Activated T-cell treated with anti-CD3 and anti-CD28 coated beads for 1 hour (primary cell): ENCODE measurements at places on chromosomes 11 and 22.

GRCh38 chr11:117668321-117668751, 128.7 kb downstream of the DSCAML1 start:
- DNase-seq = no peak

GRCh38 chr11:18669219-18669596, 29.4 kb upstream of the TMEM86A start:
- no peak for DNase-seq

DNA sequence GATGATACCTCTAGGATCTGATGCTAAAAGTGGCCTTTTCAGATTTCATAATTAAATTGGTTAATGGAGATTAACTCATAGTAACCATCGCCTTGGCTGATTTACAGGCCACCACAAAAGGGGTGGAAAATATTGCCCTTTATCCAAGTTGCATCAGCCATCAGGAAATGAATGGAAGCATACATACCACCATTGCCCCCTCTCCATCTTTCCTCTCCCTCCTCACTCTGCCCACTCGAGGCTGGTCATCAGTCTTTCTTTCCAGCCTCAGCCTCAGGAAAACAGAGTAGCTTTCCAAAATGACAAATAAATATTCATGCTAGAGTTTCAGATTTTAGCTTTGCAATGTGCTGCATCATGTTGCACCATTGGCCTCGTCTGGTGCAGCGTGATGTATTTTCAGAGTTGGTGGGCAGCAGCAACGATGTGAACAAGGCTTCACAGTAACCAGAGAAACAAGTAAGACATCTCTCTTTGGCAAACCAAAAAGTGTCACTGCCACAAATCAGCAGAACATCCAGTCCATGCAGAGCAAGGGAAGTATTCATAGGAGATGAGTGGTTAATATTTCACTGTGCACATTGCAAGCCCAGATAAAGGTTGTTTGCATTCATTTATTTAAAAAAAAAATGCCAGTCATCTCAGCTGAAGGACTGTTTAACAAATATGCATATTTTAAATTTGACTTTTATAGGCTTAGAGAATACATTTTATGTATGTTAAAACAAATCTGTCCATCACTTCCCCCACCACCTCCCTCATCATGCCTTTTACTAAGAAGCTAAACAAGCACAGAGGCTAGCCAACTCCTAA, 136.7 kb upstream of the FAT3 start:
- DNase-seq = no peak

- DNase-seq = no peak
Measured at GRCh38 chr11:102824556-102824955, 18.9 kb downstream of the MMP3 start.

DNA sequence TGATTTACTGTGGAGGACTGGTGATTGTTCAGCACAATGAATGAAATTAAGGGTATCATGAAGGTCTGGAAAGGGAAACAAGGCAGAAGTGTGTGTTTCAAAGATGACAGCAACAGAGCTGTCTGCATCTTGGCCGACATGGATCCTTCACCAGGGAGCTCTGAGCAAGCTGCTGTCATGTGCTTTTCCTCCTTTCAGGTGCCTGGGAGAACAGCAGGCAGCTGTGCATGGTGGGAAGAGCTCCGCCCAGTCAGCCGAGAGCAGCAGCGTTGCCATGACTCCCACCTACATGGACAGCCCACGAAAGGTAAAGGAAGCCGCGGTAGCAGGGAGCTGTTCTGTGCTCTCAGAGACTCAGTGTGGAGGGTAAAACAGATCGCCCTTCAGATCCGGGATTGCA, 87.1 kb upstream of the YWHAH start:
- DNase-seq = no peak

GRCh38 chr11:2675540-2675939, 24.3 kb downstream of the KCNQ1OT1 start:
- no peak for DNase-seq

GRCh38 chr11:47415949-47416472, 7.6 kb downstream of the SLC39A13 start:
- DNase-seq = no peak

DNA sequence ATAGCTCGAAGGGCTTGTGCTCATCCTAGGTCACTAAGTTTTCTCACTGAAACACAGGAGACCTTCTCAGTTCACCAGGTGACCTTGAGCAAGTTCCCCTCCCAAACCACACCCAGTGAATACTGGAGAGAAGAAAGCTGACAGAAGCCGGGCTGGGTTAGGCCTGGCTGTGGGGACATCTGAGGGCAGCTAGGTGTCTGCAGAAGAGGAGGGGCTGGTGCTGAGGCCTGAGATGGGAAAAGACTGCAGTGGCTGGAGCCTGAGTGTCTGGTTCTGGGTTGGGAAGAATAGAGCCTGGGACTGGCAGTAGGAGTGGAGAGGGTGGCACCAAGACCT, 602 bp upstream of the INPP5J start:
- DNase-seq = no peak

GRCh38 chr11:68843052-68843561, 1.4 kb upstream of the CPT1A start:
- no peak for DNase-seq

DNA sequence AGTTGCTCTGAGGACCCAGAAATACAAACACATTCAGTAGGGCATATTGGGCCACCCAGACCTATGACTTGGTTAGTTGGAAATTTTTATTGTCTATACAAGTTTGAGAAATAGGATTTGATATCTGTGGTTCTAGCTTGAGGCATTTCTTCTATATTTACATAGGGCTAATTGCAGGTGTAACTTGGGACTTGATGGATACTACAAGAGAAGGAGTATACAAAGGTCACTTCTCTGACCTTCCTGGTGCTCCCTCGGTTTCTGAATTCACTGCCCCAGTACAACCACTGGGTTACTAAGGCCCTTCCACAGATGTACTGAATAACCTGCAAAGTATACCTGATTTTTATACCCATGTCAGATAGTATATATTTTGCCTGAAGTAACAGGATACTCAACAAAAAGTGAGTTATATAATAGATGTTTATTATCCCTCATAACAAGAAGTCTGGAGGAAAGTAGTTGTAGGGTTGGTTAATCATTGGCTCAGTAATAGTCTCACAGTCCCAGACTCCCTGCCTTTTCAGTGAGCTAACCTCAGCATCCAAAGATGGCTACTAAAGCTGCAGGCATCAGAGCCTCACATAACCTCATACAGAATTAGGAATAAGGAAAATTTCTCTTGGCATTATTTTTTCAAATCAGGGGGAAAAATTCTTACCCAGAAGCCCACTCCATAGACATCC, 8.8 kb upstream of the PGR start:
- no peak for DNase-seq

DNA sequence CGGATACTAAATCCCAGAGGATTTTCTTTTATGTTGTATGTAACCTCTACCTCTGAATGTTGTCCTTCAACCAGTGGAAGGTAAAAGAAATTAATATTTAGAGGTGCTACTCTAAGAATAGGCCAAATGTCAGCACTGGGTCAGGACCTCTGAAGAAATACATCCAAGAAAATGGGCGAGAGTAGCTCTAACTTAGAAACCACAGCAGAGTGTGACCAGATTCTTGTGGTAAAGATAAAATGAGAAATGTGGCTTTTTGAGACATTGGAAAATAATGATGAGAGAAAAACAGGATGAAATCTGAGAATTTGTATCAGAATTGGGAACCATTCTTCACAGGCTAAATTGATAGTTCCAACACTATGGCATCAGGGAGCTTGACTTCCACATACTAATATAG, 63.5 kb downstream of the CSTPP1 start:
- DNase-seq = no peak

- DNase-seq = no peak
Measured at GRCh38 chr11:16365581-16366228, 9.4 kb upstream of the SOX6 start.

DNA sequence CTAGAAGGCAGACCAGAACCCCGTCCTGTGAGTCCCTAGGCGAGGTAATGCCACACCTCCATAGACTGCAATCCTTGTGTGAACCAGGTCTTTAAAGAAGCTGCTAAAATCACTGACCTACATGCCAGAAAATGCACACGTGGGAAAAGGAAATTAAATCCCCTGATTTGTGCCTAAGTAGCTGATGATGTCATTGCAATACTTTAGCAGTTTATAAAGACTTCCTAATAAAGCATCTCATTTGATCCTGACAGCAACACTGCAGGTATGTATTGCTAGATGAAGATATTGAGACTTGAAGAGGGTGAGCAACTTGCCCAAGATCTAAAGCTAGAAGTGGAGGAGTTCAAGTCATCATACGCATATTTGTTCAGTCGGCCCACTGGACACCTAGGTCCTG, 107.2 kb downstream of the RRAS2 start:
- DNase-seq = no peak

DNA sequence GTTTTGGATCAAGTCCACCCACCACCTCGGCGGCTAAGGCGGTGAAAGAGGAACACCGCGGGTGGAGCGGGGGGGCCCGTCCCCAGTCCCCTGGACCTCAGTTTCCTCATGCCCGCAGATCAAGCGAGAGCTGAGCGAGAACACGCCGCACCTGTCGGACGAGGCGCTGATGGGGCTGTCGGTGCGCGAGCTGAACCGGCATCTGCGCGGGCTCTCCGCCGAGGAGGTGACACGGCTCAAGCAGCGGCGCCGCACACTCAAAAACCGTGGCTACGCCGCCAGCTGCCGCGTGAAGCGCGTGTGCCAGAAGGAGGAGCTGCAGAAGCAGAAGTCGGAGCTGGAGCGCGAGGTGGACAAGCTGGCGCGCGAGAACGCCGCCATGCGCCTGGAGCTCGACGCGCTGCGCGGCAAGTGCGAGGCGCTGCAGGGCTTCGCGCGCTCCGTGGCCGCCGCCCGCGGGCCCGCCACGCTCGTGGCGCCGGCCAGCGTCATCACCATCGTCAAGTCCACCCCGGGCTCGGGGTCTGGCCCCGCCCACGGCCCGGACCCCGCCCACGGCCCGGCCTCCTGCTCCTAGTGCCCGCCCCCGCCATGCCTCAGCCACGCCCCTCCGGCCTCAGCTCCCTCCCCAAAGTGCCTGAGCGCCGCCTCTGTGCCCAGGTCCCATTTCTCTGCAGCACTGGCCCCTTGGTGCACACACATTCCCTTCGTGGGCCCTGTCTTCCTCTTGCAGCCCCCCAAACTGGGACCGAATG, 12.7 kb downstream of the MAFF start:
- DNase-seq = peak; percentile 59

GRCh38 chr11:128890543-128891368, at the start of gene KCNJ5:
Gene KCNJ5, plus strand, starts transcription at chr11:128891356. Its CDS starts 19,918 bp downstream, at chr11:128911274.
- no peak for DNase-seq

DNA sequence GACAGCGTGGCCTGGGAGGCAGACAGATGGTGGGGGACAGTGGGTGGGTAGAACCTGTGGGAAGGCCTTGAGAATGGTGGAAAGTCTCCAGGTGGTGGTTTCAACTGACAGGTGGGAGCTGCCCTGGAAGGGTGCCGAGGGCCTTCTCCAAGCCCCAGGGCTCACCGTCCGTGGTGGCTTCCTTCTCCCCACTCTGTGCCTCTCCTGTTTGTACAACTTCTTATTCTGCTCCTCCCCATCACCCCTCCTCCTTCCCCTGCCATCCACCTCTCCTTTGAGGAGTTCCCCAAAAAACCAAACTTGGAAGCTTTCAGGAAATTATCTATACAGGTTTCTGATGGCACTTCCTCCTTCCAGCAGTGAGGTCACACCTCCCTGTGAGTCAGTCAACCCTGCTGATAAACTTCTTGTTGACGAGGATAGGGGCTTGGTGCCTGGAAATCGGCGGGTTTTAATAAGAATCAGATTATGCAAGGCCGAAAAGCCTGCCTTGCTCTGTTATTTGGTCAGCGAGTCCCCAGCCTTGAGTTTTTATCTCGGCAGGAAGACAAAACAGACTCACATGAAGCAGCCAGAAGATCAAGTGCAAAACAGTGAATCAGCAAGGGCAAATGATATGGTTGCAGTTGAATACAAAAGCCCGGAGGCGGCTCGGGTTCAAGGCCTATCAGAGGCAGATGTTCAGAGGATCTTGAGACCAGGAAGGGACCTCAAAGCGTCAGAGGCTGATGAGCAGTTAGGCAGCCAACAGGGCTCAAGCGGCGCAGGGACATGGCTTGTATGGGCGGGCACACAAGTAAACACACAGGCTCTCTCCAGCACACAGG, 9.5 kb upstream of the ST3GAL4 start:
- no peak for DNase-seq

DNA sequence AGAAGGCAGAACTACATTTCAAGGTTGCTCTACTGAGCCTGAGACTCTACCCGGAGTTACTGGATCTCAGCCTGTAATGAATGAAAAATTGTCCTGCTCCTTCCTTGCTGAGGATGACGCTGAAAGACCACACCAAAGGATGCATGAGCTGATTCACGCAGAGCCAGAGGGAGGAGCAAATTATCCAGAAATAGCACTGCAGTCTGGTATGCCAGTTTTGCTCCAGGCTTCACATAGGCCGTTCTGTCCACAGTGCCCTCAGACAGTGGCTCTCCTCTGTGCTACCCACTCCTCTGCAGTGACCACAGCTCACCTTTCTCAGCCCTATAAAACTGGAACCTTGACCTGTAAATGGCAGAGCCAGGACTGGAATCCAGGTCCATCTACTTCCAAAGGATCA, 79.3 kb upstream of the GALNT18 start:
- no peak for DNase-seq

- DNase-seq = no peak
Measured at GRCh38 chr11:116199182-116199581, 573.6 kb downstream of the BUD13 start.

DNA sequence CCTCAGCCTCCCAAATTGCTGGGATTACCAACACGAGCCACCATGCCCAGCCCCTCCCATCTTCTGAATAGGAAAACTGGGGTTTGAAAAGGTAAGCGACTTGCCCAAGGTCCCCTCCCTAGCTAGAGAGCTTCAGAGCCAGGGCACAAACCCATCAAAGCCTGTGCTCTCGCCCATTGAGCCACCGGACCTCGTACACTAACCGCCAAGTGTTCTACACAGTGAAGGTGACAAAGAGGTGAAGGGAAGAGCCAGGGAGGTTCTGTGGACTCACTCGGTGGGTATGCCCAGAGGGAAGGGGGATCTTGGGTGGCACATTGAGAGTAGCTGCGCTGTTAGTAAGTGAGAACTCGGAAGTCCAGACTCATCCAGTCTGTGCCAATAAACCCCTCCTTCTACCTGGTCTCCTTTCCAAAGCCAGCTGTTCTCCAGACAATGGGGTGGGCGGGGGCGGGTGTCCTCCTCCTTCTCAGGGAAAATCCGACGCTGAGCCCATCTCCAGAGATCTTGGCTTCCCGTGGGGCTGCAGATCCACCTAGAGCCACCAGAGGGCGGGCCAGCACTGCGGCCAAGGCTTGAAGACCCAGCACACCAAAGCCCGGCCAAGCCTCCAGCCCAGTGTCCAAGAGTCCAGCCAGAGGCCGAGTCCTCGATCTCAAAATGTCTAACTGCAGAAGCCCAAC, 3.2 kb upstream of the RTN4RL2 start:
- peak; percentile 62 for DNase-seq

GRCh38 chr22:48782811-48783511, 1044.7 kb downstream of the BRD1 start:
- DNase-seq = no peak

- no peak for DNase-seq
Measured at GRCh38 chr11:2464451-2465165, 19.8 kb downstream of the KCNQ1 start.

GRCh38 chr22:26276529-26277160, 107.4 kb downstream of the SEZ6L start:
- no peak for DNase-seq

DNA sequence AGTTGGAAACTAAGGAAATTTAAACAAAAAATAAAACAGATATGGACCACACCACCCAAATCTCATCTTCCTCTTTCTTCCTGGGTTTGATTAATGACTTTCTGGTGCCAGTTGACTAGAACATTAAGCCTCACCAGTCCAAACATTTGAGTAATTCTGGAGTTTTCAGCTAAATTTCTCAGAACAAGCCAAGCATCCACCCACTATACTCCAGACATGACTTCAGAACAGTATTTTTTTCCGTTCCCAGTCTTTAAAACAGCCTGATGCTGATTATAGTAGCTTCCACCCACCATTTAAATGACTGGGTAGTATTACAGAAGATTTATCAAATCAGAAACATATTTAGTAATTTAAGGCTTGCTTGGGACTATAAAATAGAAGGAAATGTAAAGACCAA, 230.9 kb upstream of the UBASH3B start:
- DNase-seq = no peak
